SK-MEL-5 (cell line): ENCODE measurements at places on chromosomes 2 and 18. TPM values are rescaled to one million over a fixed set of nuclear protein-coding genes. Genes with fewer than 3 reads are reported as not detected.

DNA sequence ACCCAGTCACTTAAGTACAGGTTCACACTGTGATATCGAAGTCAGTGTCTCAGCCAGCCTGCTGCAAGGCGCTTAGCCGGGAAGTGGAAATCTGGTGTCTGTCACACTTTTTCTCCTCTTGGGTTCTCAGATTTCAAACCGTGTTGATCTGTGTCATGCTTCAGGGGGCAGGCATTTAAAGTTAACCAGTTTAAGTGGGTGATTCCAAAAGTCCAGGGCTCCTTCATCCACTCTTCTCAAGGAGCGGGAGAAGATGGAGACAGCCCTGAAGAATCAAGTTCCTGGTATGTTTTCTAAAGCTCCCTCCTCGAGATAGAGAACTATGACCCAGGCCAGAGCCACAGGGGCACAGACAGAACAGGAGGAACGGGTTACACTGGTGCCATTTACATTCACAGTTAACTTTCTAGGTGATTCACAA is 331.7 kb downstream of the GBX2 start:
- DNase-seq: no peak

DNA sequence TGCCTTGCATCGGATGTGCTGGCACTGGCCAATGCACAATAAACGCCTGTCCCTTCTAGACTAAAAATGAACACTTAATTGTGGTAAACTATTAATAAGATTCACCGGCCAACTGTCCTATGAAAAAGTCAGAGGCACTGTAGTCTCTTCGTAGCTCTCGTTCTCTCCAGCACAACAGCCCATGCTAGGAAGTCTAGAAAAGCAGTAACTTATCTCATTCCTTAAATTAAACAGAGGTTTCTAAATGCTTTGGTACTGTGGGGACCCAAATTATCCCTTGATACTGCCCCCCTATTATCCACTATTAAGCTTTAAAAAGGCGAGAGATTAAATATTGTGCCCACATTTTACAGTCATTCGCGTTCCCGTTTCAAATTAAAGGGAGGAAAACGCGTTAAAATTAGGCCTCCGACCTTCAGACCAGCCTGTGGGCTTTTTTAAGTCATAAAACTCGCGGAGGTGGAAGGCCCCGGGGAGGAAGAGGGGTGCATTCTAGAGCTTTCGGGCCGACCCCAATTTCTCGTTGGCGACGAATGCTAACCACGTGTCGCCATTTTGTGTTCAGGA is 1.5 kb upstream of the PCBP1 start:
- no peak for DNase-seq

DNA sequence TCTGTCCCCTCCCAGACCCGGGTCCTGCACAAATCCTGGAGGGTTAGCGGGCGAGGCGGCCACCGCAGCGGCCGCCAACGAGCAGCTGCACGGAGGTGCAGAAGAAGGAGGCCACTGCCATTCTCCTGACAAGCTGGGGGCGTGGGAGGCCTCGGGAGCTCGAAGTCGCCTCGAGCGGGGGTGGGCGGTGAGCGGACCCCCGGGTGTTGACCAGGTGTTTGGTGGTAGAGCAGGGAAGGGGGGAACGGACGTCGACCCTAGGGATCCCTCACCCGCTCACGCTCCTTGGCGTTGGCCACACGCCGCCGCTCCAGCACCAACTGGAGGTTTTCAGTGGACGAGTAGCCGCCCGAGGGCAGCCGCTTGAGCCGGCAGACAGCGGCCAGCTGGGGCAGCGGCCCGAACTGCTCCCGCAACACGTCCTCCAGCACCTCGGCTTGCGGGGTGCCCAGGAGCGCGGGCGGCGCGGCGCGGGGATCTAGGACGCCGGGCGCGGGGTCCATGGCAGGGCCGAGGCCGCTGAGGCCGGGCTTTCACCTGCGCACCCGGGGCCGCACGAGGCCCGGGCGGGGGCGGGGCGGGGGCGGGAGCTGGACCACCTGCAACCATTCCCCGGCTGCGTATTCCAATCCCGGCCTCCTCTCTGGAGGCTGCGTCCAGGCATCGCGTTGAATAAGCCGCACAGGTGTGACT is at the start of gene FIGLA:
FIGLA (minus strand) TSS at position 508 of the 693 bp plus-strand sequence; CDS start at position 503, 5 bp downstream.
- no peak for DNase-seq

Gene FOXI3
- 0.64 and 0.66 TPM in 2 replicates for total RNA-seq
